Activated CD4-positive, CD25-positive, alpha-beta regulatory T cell treated with anti-CD3 and anti-CD28 coated beads, Interleukin-2, amount 50 U/mL, for 72 hours (primary cell): ENCODE measurements at places on chromosomes 16 and 17.

- DNase-seq: no peak
These were observed 70.5 kb downstream of the NDEL1 start for GRCh38 chr17:8506145-8506544.

- no peak for DNase-seq
These were observed 24.2 kb downstream of the SOST start for GRCh38 chr17:43734376-43734775.

DNA sequence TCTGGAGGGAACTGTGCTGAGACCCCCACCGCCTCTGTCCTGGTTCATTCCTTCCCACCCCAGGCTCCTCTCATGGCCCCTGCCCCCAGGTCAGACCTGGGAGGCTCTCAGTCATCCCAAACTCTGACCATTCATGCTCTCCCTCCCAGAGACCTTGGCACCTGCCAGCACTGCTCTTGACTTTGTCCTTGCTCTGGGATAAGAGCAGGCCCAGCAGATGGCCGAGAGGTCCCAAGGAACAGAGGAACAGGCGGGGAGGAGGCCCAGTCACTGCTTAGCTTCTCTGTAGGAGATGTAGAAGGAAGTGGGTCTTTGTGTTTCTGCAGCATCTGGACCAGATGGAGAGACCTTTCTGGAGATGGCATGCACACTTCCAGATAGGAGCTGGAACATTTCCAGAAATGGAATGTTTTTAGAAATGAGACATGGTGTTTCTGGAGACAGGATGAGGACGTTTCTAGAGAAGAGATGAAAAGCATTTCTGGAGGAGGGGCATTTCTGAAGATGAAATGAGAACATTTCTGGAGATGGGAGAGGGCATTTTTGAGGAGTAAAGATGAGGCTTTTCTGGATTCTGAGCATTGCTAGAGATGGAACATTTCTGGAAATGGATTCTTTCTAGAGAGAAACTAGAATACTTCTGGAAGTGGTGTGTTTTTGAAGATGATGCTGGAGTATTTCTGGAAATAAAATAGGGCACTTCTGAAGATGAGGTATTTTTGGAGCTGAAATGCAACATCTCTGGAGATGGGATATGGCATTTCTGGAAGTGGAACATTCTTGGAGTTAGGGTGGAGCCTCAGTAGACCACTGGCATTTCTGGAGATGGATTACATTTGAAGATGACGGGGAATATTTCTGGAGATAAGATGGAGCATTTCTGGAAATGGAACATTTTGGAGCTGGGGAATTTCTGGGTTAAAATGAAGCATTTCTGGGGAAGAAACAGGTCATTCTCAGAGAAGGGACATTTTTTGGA, 55.2 kb downstream of the RAI1 start:
- no peak for DNase-seq

GRCh38 chr16:56847173-56847910, 17.7 kb upstream of the SLC12A3 start:
- no peak for DNase-seq

DNA sequence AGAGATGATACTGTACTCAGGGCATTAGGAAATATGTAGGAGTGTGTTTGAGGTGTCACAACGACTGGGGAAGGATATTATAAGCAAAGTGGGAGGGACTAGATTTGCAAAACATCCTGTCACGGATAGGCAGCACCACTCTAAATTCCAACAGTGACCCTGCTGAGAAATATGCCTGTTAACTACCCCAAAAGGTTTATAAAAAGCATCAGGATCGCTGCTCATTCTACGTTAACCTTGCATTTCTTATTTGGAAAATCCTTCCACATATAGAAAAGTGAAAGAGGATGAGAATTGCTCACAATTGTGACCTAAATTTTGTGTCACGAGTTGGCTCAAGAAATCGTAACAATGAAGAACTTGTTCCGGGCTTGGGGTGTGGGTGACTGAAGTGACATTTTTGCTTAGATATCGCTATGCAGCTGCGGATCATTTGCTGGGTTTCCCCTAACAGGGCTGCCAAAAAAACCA, 51.6 kb downstream of the N4BP1 start:
- DNase-seq: no peak

DNA sequence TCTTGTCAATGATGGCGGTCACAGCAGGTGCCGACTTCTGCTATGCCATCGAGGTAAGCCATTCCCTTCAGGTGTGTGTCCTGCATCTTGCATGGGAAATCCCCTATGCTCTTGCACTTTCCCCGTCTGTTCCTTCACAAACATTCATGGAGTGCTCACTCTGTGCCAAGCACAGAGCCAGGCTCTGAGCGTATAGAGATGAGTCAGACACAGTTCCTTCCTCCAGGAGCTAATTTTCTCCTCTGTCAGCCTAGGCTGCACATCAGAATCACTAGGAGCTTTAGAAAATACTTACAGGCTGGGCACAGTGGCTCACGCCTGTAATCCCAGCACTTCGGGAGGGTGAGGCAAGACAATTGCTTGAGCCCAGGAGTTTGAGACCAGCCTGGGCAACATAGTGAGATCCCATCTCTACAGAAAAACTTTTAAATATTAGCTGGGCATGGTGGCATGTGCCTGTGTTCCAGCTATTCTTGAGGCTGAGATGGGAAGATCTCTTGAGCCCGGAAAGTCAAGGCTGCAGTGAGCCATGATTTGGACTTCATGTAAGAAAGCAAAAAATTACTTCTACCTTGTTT, 14.1 kb downstream of the PRMT7 start:
- no peak for DNase-seq

DNA sequence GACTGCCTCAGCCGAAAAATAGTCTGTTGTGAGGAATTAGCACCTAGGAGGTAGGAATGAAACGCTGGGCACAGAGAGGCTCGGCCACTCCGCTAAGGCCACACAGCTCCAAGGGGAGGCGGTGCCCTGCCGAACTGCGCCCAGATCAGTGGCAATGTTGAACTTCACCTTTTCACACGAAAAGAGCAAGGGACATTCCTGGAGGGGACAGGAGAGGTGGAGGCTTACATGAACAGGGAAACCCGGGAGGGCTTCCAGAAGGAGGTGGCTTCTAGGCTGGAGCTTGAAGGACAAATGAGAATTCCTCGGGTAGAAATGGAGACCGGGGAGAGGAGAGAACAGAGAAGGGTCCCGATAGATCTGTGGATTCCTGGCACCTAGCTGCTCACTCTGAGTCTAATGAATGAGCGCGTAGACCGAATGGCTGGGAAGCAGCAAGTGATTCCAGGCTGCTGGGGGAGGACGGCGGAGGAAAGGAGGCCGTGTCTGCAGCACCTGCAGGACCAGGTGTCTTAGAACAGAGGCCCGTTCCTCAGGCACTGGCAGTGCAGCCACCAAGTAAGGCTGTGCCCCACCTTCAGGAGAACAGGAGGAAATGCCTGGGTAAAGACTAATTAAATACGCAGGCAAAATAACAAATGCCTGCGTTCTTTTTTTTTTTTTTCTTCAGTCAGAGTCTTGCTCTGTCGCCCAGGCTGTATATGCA, 722 bp upstream of the SLC38A10 start:
- no peak for DNase-seq

DNA sequence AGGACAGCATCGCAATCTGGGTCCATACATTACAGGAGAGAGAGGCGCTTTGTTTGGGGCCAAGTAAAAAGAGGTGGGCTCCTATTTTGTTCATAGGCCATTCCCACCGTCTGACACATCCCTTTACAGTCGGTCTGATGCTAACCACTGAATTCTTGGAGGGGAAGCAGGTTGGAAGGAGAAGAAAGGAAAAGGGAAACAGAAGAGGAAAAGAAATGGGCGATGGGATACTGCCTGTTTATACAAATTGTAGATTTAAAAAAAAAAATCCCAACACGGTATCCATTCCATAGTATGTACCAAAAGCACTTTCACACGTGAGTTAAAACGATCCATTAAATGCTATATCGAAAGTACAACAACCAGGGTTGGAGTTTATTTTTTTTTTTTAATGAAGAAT, 4.0 kb upstream of the ZFHX3 start:
- DNase-seq: no peak

DNA sequence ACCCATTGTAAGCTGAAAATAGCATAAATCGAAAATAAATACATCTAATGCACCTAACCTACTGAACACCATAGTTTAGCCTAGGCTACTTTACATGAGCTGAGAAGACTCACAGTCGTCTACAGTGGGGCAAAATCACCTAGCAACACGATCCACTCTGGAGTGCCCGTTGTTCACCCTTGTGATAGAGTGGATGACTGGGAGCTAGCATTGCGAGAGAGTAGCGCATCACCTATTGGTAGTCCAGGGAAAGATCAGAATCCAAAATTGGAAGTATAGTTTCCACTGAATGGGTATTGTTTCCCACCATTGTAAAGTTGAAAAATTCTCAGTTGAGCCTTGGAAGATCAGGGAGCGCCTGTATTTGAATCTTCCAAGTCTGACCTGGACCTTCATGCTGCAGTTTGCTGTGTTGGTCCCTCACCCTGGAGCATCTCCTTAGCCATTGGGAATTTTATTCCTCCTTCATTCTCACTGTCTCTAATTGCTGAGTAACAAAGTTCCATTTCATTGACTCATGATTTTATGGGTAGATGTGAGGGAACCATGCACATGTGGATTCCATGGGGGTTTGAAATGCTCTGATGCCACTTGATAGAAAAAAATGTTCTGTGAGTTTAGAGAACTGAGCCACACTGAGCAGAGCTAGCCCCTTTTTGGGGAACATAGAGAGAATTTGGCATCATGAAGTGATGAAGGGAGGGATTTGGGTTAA, 19.6 kb downstream of the AKAP1 start:
- DNase-seq: no peak

DNA sequence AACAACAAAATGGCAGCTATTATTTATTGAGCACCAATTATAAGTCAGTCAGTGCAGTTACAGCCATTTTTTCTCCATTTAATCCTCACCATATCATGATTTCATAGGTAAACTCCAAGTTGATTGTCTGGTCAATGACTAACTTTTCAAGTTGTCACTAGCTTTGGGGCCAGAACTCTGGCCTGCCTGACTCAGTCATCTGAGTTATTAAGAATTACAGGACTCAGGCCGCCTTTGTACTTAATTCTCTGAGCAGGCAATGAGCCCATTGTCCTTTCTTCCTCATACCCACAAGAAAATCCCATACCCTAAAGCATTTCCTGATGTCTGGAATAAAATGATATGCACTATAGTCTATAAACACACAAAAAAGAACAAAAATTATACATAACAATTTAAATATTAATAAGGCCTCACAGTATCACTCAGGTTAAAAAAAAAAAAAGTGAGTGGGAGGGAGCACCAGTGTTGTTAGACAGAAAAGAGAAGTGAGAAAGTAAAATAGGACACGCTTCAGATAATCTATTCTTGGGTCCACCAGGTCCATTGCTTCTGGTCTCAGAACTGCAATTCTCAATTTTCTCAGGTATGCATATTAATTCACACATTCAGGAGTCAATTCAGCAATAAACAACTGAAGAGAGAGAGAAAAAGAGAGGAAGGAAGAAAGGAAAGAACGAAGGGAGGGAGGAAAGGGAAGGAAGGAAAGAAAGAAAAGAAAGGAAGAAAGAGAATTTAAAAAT, 70.2 kb downstream of the SPAG9 start:
- DNase-seq: no peak

GRCh38 chr16:52312716-52313115, 234.2 kb downstream of the TOX3 start:
- DNase-seq: no peak

GRCh38 chr17:65914784-65915342, 277.1 kb downstream of the CEP112 start:
- DNase-seq: no peak

GRCh38 chr16:26511463-26511862, 555.3 kb upstream of the C16orf82 start:
- DNase-seq: no peak

DNA sequence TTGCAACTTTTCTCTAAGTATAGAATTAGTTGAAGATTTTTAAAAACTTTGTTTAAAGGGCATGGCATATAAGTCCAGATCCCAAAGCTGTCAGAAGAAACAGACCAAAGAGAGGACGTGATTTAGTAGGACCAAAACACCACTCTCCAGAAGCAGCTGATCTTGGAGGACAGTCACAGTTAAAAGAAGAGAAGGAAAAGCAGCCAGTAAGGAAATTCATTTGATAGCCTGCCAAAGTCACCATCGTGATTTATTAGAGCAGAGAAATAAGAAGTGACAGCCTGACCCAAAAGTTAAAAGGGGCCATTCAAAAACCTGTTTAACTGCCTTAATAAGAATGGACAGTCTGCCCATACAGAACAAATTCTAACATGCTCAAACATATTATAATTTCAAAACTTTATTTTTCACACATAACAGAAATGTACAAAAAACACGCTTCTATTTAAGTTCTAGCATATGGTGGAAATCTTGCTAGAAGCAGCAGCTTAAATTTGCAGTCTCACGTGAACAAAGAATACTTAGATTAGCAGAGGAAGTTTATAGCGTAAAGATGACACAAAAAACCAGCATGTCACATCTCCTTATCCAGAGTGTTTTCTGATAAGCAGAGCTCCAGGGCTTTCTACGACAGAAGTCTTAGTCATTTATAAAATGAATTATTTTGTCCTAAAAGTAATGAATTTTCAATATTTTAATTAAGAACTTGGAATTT, 37.2 kb downstream of the TXNDC11 start:
- DNase-seq: no peak

DNA sequence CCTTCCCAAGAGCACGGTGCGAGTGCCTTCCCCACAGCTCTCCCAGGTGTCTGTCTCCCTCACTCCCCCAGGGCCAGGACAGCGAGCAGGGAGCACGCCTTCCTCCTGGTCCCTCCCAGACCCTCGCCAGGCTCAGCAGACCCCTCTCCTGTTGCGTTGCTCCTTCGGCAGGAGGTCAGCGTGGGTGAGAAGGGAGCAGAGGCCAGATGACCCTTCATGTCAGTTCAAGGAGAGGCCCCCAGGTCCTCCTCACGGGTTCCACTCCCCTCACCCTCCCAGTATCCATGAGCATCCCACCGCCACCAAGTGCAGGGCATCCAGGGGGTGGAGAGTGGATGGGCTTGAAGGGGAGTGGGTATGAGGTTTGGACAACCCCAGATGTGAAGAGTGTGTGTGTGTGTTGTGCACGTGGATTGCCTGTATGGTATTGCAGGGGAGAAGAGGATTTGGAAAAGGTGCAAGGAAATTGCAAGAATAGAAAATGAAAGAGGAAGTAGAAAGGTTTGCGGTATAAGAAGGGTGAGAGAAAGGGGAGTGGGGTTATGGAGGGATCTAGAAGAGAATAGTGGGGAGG, 17.7 kb downstream of the SGCA start:
- no peak for DNase-seq

DNA sequence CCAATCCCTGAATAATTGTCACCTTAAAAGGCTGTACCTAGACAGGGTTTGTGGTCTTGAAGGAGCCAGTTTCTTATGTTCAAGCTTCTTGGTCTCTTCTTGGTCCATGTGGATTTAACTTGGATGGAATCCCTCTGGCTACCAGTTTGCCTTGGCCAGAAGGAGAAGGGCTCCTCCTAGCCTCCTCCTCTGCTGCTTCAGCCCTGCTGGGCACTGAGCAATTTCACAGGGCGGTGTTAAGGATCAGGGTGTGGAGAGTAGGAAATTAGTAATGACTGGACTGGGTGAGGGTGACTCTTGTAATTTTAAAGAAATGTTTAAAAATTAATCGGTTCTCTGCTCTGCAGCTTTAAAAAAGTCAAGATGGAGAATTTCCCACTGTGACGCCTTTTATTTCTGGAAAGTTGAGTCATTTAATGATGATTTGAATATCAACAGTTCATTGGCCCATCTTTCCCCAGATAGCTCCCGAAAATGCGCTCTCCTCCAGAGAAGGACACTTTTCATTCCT, 96.4 kb downstream of the MSI2 start:
- no peak for DNase-seq
